ENCODE measurements at places on chromosomes 4 and X. TPM values are rescaled to one million over a fixed set of nuclear protein-coding genes. Genes with fewer than 3 reads are reported as not detected.
A peak's percentile ranks its signal among the peaks of the same experiment; 100 is the strongest.

BMPR1B gene
- 7.7 TPM for total RNA-seq

FAM184B gene
- 0.13 TPM for total RNA-seq

DNA sequence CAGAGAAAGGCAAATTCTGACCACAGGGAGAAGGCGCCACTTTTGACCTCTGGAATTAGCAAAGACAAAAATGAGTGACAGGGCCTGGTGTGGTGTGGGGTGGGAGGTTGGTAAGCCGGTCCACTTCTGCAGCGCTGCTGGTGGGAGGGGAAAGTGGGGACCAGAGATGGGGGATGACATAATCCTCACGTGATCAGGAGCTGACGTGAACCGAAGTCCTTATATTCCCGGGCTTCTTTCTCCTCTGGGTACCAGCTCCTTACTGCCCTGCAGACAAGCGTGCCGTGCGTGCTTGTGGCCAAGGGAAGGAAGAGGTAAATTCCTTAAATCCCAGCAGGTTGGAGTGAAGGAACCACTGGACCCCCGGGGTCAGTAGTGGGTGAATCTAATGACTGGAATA lies at the start of gene TCEAL7:
Gene TCEAL7 (plus strand): TSS at position 249 of the 400 bp plus-strand sequence. CDS start 1,165 bp downstream, outside the sequence.
- H3K4me3 ChIP-seq = peak within 1 kb of the TSS; percentile 29
- no peaks in the 10 kb centered on the region for H3K27me3 ChIP-seq
- no peak for DNase-seq
- H3K27ac ChIP-seq = no peak within 1 kb of the TSS
- H3K36me3 ChIP-seq = no peaks in the 10 kb centered on the region

SYNPO2 gene
- total RNA-seq = 8.4 TPM

- no peak overlapping the region for H3K4me3 ChIP-seq
- H3K36me3 ChIP-seq = no peaks in the 10 kb centered on the region
- peaks cover 20% of the 10 kb centered on the region for H3K4me1 ChIP-seq
- peak; percentile 75 for DNase-seq
Observed at GRCh38 chr4:139887962-139888735, 222.5 kb downstream of the MGST2 start.

PLAC8 gene
- 42.6 TPM for total RNA-seq

DNA sequence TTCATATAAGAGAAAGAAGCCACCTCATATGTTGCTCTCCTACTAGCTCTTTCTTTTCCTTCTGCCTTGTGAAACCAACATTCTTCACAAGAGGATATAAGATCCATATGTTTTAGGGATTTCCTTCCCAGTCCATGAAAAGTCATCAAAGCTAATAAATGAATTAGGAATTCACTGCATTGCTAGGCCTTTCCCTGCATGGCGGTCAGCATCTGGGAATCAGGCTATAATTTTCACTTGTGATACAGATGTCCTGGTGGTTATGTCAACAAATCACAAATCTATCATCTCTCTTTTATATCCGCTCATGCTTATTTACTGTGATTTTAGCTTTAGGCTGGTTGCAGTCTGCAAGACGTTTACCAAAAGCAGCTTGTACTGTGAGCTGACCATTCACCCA lies 510.0 kb downstream of the NLGN4X start:
- no peak overlapping the region for H3K4me3 ChIP-seq
- H3K27me3 ChIP-seq = no peaks in the 10 kb centered on the region
- no peak for DNase-seq
- no peaks in the 10 kb centered on the region for H3K4me1 ChIP-seq

GRCh38 chr4:38060829-38061431 lies 100.7 kb downstream of the PTTG2 start:
- H3K27ac ChIP-seq = no peak overlapping the region
- peaks cover 14% of the 10 kb centered on the region for H3K4me1 ChIP-seq
- H3K27me3 ChIP-seq = no peaks in the 10 kb centered on the region
- no peak for DNase-seq

- DNase-seq = no peak
- H3K4me3 ChIP-seq = no peak overlapping the region
- H3K27me3 ChIP-seq = no peaks in the 10 kb centered on the region
- no peaks in the 10 kb centered on the region for H3K36me3 ChIP-seq
- H3K27ac ChIP-seq = no peak overlapping the region
- H3K4me1 ChIP-seq = no peaks in the 10 kb centered on the region
Observed at GRCh38 chr4:23903859-23904438, 14.1 kb upstream of the PPARGC1A start.

HSFX2 gene
- not detected for total RNA-seq

DNA sequence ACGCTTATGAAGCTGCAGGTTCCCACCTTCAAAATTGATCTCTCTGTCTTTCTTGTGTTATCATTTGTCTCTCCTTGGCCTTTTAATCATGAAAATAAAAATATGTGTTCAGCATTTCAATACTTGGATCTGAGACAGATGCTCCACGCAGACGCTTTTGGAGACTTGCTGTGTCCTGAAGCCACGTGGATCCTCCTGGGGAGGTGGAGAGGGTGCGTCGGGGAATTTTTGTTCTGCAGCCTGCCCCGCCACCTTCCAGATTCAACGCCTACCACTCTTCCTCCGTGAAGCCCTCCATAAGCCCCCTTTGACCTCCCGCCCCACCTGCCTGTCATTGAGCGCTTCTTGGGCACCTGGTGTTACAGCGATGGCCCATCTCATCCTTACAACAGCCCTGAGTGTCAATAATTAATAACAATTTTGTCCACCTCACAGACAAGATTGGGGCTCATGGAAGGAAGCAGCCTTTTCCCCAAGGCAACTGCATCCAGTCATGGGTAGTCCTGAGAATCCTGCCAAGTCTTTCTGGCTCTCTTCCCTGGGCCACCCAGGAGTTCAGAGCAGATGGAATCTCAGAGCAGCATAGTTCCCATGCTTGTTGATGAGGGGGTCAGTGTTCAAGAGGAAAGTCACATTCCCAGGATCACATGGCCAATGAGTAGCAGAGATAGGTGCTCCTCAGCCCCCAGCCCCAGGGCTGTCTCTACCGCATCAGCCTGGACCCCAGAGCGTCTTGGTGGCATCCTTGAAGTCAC lies 172.6 kb upstream of the PSAPL1 start:
- H3K4me3 ChIP-seq = no peak overlapping the region
- DNase-seq = no peak
- no peaks in the 10 kb centered on the region for H3K36me3 ChIP-seq
- H3K27me3 ChIP-seq = no peaks in the 10 kb centered on the region
- no peaks in the 10 kb centered on the region for H3K4me1 ChIP-seq
- H3K27ac ChIP-seq = no peak overlapping the region

- no peaks in the 10 kb centered on the region for H3K4me1 ChIP-seq
- no peak overlapping the region for H3K4me3 ChIP-seq
- no peak for DNase-seq
- no peaks in the 10 kb centered on the region for H3K27me3 ChIP-seq
- no peak overlapping the region for H3K27ac ChIP-seq
Observed at GRCh38 chr4:107665001-107665400, 55.0 kb downstream of the PAPSS1 start.

RPL10 gene
- total RNA-seq = 3,219 TPM

- no peaks in the 10 kb centered on the region for H3K27me3 ChIP-seq
- no peak overlapping the region for H3K27ac ChIP-seq
Observed at GRCh38 chr4:40908702-40909362, 159.1 kb downstream of the NSUN7 start.

DSPP gene
- total RNA-seq = not detected

Data from upper lobe of left lung (tissue), 6 donors.